ENCODE measurements at places on chromosomes 1 and 21.

- no peak for DNase-seq
These were observed 23.9 kb downstream of the VAV3 start for GRCh38 chr1:107941123-107941522.

GRCh38 chr1:59498640-59499039 is 201.7 kb downstream of the FGGY start:
- DNase-seq = no peak

DNA sequence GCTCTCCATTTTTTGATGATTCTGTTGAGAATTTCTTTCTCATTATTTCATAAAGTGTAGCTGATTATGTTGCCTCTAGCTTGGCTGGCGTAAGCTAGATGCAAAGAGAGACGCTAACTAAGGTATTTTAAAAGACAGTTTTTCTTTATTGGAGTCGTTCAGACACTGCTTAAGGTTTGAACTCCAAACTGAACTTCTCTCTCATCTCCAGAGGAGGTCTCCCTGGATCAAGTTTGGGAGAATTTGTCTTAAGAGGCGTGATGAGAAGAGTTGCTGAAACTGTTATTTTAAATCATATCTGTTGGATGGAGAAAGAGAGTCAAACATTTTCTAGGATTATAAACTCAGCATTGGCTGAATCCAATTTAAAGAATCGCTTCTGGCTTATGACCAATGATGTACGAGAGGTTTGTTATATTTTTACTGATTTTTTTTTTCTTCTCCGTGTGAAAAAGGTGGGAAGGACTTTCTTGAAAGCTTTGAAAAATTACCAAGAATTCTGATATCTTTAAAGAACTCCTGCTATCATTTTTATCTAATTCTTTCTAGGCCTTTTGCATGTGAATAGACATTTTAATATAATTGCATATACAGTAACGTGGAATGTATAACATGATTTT is 34.0 kb downstream of the MAP3K7CL start:
- DNase-seq = no peak

GRCh38 chr1:46034601-46035516 is 97.6 kb downstream of the PIK3R3 start:
- no peak for DNase-seq

DNA sequence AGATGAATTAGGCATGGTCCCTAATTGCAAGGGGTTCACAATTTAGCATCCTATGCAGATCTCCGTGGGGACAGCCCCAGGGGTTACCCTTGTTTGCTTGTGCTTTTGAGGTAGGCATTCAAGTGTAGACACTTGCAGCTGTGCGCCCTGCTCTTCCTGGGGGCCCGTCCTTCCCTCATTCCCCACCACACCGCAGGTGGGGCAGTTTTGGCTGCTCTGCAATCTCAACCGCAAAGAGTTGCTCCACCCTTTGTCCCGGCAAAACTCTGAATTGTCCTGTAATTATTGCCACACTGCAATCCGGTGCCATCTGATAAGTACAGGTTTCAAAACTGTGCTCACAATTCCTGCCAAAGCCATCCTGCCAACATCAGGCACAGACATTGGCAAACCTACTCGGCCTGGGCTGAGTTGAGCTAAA is 65.4 kb upstream of the LYST start:
- DNase-seq = no peak

- DNase-seq = no peak
These were observed 19.4 kb downstream of the KNCN start for GRCh38 chr1:46532095-46532494.

GRCh38 chr1:243946946-243947345 is 96.9 kb upstream of the AKT3 start:
- peak; percentile 19 for DNase-seq

DNA sequence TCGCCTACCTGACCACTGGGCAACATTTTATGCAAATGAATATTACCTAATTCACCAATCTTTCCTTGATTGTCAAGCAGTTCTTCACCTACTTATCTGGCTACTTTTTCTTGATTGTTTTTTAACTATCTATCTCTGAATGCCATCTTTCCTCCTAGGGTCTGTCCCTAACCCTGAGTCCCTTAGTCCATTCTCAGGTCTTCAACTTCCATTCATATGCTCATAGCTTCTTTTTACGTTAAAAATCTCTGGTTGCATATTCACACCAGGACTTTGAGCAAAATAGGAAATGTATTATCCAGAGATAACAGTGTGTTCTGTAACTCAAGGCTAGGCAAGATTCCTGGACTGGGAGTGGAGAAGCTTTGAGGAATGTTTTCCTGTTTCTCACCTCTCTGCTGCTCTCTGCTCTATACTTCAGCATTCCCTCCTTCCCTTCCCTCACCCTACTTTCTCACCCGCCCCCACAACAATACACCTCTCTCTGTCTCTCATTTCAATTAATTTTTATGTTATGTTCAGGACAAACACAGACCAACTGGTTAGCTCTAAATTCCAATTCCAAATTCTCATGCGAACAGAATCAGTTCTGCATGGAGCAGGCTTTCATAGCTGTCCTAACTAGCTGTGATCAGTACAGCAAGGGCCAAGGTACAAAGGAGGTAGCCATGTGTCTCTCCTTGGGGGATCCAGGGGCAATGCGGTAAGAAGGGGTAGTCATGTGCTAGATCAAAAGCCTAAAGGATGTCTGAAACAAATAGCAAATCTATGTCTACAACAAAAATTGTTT is 278.4 kb downstream of the USH2A start:
- DNase-seq = no peak
